ENCODE measurements at places on chromosomes 16 and 17.

GRCh38 chr17:62592341-62593099 is 35.0 kb upstream of the MRC2 start:
- DNase-seq, result peak; percentile 13

DNA sequence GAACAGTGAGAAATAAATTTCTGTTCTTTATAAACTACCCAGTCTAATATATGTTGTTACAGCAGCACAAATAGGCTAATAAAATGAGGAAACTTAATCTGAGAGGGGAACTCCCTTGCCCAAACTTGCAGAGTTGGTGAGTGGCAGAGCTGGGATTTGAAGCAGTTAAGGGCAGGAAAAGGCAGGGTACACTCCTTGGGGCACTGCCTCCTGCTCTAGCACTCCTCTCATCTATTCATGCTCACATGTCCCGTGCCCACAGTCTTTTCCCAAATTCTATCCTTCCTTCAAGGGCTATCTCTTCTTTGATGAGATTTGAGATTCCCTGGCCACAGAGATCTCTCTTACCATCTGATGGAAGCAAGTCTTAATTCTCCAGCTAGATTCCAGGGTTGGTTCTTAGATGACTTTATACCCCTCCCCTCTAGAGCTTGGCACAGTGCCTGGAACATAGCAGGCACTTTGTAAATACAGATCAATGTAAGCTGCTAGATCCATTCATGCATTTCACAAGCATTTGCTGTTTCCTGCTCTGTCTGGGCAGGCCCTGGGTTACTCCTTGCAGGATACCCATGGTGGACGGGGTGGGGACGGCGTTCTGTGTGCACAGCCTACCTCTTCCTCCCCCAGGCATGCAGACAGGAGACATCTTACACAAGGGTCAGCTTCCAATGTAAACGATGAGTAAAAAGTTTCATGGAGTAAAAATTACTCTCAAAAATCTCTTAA is 39.2 kb upstream of the ABCC12 start:
- peak; percentile 20 for DNase-seq

DNA sequence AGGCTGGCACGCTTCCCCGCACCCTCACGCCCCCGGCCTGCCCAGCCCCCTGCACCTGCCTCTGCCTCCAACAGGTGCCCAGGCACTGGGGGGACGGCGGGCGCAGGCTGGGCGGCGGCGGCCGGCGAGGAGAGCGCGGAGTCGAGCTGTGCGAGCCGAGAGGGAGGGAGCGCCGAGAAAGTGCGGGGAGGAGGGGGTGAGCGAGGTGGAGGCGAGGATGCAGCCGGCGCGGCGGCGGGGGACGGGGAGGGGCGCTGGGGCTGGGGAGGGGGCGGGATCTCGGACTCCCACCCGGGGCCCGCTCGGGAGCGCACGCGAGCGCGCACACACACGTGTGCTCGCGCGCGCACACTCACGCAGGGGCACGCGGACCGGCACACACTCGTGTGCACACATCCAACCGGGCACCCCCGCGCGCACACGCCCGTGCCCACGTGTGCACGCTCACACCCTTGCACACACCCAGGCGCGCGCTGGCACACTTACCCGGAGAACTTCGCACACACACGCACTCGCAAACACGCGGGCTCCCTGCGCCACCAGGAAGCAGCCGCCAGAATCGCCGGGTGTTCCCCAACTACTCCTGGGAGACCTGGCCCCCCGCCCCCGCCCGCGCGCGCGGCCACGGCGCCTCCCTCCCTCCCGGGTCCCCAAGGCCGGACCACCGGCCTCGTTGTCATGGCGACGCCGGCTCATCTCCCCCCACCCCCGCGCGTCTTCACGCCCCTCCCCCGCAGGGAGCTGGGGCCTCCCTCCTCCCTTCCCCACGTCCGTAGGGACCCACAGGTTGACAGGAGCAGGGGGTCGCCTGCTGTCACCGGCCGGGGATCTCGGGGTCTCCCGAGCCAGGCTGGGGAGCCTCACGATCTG is at the start of gene DOC2A:
Gene DOC2A (minus strand): TSS at position 184 of the 870 bp plus-strand sequence. CDS start 805 bp downstream, outside the sequence.
- no peak for DNase-seq

GRCh38 chr16:5977329-5977728 is 879.7 kb upstream of the EEF2KMT start:
- DNase-seq, result no peak

DNA sequence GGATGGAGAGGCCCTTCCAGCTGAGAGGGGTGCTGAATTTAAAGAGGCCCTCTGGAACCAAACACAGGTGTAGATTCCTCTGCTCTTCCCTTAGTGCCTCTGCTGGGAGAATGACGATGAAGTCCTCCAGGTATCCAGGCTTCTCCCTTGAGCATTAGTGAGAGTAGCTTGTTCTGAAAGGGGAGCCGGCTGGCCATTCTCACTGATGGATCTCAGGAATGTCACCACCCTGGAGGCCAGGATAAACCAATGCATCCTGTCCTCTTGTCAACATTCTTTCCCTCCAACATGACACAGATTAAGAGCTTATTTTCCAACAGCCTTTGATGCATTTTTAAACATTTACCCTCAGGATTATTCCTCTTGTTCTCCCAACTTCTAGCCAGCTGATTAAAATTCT is 325.5 kb downstream of the CA10 start:
- DNase-seq, result no peak

DNA sequence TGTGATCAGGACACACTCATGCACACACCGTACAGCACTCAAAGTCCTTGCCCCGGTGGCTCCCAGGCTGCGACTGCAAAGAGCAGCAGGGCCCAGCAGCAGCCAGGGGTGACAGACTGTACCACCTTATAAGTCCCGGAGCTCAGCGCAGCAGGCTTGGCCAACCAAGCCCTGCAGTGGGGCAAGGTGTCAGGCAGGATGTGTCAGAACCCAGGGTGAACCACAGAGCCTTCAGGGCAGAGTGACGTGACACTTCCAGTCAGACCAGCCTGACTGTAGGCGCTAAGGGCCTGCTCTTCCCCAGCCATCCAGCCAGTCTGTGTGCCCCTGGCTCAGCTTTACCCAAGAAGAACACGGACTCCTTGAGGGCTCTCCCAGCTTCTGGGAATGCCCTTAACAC is 204.1 kb downstream of the COPRS start:
- DNase-seq, result peak; percentile 31

- DNase-seq, result no peak
These were observed 4.9 kb downstream of the CAPNS2 start for GRCh38 chr16:55571191-55571897.

DNA sequence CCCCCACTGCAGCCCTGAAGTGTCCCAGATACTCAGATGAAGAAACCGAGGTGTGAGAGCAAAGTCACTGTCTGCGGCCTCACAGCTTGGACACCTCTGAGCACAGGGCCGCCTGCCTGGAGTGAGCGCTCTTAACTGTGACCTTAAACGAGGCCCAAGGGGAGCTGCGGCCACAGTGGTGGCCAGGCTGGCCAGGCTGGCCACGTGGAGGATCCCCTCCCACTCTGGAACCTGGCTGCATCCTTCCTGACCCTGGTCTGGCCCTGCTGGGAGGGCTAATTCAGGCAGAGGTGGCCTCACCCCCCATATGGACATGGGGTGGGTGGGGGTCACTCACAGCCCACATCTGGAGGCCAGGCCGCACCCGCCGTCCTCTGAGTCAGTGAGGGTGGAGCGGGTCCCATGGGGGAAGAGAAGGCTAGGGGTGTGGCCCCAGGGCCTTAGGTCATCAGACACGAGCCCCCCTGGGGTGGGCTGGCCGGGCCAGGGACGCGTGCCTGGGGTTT is 6.6 kb downstream of the VASN start:
- no peak for DNase-seq

DNA sequence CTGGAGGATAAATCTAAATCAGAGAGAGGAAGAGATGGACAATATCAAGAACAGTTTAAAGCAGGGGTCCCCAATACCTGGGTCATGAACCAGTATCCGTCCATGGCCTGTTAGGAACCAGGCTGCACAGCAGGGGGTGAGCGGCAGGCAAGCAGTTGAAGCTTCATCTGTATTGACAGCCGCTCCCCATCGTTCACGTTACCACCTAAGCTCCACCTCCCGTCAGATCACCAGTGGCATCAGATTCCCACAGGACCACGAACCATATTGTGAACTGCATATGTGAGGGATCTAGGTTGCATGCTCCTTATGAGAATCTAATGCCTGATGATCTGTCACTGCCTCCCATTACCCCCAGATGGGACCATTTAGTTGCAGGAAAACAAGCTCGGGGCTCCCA is 226.5 kb downstream of the SLC39A11 start:
- DNase-seq, result no peak

GRCh38 chr16:75271441-75272096 is 20.1 kb upstream of the BCAR1 start:
- DNase-seq, result no peak

DNA sequence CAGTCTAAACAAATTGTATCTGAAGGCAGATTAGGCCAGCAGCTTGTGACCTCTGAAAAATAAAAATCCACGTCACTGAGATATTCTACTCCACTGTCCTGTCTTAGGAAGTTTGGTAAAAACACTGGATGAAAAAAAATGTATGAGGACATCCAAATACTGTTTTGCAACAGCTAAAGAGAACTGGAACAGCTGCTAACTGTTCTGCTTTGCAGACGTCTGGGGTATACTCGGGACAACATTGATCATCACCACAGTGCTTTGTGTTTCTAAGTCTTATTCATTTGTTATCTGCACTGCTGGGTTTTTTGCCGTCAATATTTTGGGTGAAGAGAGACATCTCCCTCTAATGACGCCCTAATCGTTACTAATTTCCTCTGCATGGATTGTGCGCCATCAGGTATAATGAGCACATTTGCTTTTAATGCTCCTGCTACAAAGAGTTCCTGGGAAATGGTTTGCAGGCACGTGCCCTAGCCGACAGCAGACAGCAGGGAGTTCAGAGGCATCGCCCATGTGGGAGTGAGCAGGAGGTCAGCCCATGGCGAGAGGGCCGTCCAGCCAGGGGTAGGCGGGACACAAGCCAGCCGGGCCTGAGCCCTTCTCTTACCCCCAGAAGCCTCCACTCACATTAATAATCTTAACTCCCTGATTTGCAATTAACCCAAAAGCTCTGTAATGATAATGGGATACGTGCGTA is 87.0 kb downstream of the CBLN1 start:
- no peak for DNase-seq

DNA sequence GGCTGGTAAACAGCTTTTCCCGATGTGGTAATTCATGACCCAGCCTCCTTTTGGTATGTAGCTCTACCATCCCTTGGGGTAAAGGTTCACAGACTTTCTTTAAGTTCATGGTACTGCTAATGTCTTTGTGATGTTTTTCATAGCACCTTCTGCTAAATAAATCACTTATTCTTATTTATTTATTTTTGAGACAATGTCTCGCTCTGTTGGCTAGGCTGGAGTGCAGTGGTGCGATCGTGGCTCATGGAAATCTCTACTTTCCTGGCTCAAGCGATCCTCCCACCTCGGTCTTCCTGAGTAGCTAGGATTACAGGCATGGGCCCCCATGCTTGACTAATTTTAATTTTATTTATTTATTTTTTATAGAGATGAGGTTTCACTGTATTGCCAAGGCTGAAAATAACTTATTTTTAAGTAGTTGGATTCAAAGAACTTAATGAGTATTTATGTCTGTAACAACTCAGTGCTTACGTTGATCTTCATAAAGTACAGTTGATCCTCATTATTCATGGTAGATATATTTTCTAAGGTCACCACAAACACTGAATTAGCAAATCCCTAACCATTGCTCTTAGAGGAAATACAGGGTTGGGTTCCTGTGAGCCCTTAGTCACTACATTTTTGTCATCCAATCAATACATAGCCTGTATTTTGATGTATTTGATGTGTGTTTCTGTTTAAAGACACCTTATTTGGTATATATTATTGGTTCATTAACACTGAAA is 97.1 kb downstream of the SHISA9 start:
- no peak for DNase-seq

DNA sequence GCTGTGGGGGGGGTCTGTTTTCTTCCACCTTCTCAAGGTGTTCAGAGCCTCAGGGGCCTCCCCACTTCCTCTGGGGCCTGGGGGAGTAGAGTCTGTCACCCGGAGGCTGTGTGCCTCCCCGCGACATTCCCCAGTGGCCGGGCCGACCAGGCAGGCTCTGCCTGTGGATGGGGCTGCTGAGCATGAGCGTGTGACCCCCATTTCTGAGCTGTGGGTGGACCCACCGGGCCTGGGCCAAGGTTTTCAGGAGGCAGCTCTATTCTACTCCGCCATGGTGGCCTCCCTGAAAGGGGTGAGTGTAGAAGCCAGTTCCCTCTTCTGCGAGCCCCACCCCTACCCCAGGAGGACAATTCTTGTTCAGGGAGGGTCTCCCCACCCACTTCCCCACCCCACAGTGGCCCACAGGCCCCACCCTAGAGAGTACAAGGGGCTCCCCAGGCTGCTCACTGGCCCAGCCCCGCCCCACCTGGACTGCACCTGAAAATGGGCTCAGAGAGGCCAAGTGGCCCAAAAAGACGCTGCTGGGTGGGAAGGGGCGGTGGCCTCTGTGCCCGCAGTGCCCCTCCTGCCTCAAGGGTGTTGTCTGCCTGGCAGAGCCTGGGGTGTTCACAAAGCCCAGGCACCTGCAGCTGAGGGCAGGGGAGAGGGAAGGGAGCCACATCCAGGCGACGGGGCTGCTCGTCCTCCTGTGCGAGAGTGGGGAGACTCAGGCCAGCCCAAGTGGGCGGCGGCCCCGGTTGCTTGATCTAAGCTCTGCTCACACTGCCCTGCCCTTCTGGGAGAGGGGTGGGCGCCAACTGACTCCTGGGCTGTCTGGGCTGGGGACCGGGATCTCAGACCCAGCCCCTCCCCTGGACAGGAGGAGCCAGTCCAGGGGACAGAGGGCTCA is 1.3 kb downstream of the MSLN start:
- DNase-seq, result no peak

DNA sequence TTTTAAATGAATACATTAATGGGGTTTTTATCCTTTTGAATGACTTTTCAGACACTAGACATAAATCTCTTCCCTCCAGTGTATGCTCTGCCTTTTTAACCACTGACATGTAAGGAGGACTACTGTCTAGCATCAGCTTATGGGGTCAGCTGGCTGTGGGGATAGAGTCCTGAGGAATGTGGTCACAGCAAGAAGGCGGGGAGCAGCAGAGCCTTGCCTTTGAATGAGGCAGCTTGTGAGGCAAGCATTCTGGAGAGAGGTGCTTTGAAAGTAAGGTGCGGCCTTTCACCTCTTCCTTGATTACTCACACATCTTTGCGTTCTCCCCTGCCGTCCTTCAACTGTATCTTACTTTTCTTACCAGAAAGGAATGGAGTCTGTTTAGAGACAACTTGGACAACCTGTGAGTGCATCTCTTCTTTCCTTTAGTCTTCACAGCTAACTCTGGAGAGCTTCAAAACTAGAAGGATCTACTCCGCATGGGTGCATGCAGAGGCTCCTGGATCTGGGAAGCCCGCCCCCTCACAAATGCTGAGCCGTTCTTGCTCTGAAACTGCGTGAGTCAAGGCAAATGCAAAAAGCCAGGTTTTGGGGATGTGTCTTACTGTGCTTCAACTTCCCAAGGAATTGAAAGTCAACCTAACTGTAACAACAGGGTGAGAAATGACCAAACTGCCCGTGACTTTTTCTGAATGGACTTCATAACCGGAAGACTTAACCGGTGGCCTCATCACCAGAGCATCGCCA is 49.9 kb downstream of the ADCY7 start:
- DNase-seq, result no peak
